ENCODE measurements at places on chromosomes 2 and 18. TPM values are rescaled to one million over a fixed set of nuclear protein-coding genes. Genes with fewer than 3 reads are reported as not detected.

Gene CRYBA2
- total RNA-seq = not detected

Gene CROCC2
- 1.4 TPM for total RNA-seq

Gene PAPOLG
- total RNA-seq = 50.3 TPM

Gene PCBP1
- total RNA-seq = 43.1 TPM

Gene GPR45
- total RNA-seq = 1.8 TPM

Gene KCTD1
- total RNA-seq = 33.4 TPM

Gene FAM136A
- 36.4 TPM for total RNA-seq

Gene VPS54
- 34.6 TPM for total RNA-seq

Gene SLC20A1
- 34.6 TPM for total RNA-seq

Gene DNAJC5G
- total RNA-seq = 0.23 TPM

Gene INPP5D
- total RNA-seq = 6.5 TPM

Gene HOXD9
- not detected for total RNA-seq

Gene UGT1A10
- total RNA-seq = not detected

Gene ZAP70
- 1.4 TPM for total RNA-seq

Gene MRO
- 1.6 TPM for total RNA-seq

Gene B3GNT7
- total RNA-seq = 9.0 TPM

Gene DUSP19
- total RNA-seq = 10.6 TPM

Gene CACNB4
- 67.8 TPM for total RNA-seq

Gene GPATCH11
- 21.5 TPM for total RNA-seq

Gene MARCHF4
- 13.6 TPM for total RNA-seq

Gene ZNF804A
- 16.8 TPM for total RNA-seq

Gene SPAG16
- total RNA-seq = 106 TPM

Gene KLHL30
- total RNA-seq = not detected

Gene USP34
- total RNA-seq = 196 TPM

Gene PAX8
- total RNA-seq = 0.69 TPM

Gene IL37
- total RNA-seq = not detected

Gene COL6A3
- total RNA-seq = 14.1 TPM

Gene LOXHD1
- 0.23 TPM for total RNA-seq

Gene AAMP
- 95.5 TPM for total RNA-seq

Gene FN1
- 156 TPM for total RNA-seq

Gene TUBA4B
- 1.2 TPM for total RNA-seq

Gene NXPH2
- total RNA-seq = 19.4 TPM
